ENCODE measurements at places on chromosomes 7 and 10.

GRCh38 chr10:78552261-78552811 is 516.4 kb upstream of the ZMIZ1 start:
- no peak for DNase-seq

DNA sequence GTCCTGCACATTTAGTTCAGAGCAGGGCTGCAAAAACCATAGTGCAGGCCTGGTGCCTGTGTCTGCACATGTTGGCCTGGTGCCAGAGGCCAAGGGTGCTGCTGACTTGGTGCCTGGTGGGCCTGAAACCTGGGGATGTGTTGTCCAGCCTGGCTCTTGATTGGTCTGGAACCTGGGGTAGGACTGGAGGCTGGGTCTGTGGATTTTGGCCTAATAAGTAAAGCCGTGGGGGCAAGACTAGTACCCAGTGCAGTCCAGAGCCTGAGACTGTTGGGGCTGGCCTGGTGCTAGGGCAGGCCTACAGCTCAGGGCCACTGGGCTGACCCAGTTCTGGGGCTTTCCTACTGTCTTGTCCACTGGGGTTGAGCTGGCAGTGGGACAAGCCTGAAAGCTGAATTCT is 817.9 kb downstream of the DNAJB9 start:
- no peak for DNase-seq

DNA sequence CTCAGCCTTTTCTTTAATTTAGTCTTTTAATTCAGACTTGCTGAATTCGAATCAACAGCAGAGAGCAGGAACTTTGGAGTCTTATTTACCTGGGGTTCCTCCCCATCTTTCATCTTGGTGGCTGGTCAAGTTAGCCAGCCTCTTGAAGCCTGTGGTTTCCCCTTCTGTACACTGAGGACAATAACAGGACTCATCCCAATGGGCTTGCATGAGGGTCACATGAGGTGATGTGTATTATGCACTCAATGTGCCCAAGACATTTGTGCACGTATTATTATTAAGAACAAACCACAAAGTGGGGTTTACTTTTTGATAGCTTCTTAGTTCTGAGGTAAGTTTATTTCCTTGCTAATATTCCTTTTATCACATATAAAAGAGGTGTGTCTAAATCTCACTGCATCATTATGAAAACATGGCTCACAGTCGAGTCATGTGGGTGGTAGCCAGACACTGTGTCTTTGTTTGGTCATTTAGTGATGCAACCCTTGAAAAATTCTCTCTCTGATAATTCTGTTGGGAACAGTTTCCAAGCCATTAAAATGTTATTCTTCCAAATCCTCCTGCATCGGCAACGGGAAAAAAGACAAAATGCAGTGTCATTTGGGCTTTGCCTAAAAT is 86.5 kb upstream of the GRB10 start:
- DNase-seq, result no peak

DNA sequence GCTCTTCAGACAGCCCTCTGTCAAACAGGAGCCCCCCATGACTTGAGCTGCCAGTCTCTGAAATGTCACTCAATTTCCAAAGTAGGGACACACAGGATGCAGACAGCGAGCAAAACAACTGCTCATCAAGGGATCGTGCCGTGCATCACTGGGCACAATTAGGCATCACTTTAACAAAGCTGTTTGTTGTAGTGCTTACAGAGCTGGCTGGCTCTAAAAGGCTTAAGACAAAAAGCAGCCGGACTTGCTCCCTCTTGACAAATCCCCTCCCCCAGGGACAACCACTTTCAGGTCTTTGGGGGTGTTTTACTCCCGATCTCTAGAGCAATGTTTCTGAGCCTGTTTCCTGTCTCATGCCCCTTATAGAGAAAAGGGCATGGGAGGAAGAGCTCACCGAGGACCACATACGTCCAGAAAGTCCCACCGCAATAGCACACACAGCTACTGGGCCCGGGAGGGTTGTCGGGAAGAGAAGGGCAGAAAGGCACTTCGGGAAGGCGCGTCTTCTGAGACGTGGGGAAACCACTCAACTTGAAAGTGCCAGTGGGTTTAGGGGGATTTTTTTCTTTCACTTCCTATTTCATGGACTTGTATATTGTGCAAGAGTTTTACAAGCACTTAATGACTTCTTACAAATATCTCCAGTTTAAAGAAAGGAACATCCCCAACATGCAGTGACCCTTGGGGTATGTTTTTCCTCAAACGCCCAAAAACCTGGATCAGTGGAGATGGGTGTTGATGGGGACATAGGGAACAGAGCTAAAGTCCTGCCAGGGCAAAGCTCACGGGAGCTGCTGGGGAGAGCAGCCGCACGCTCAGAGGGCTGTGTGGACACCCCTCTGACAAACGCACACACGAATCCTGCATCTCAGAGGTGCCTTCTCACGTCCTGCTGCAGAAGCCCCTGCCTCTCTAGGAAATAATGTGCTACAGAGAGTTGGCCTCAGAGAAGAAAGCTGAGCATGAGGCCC is 27.1 kb downstream of the LRRC20 start:
- DNase-seq, result no peak

- no peak for DNase-seq
Measured at GRCh38 chr7:75702515-75702914, 36.2 kb downstream of the HIP1 start.

GRCh38 chr7:143205560-143206293 is 16.1 kb upstream of the TAS2R40 start:
- DNase-seq, result no peak

GRCh38 chr10:11934262-11934661 is 108.3 kb downstream of the UPF2 start:
- DNase-seq, result no peak

DNA sequence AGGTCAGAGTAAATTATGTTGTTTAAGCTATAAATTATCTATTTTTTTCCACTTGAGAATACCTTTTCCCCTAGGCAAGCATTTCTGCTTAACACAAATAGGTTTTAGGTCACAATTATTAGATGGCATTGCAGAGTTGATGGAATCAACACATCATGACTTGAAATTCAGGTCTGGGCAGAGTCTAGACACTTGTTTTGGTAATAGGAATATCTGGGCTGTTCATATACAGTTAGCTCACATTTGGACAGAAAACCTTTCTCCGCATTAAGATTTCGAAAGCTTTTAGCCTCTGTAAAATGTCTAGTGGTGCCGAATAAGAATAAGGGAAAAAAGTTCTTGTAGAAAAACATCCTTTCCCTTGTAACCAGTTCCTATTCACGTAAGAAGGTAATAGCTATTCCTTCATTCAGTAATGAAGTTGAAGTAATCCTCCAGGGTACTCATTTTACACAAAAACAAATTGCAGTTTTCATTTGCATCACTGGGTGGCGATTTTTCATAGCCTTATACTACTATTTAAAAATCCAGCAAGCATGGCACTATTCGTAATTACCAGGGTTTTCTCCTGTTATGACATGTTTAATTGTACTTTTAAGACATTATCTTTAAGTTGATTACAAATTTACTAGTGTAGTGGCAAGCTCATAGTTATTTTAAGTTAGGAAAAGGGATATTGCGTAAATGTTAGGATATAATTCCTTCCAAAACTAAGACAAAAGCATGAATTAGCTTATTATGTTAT is 37.0 kb downstream of the RPA3 start:
- DNase-seq, result peak; percentile 22

All from effector CD4-positive, alpha-beta T cell (primary cell).